BJ (cell line): ENCODE measurements at places on chromosomes 7 and 10. TPM values are rescaled to one million over a fixed set of nuclear protein-coding genes. Genes with fewer than 3 reads are reported as not detected.

DNA sequence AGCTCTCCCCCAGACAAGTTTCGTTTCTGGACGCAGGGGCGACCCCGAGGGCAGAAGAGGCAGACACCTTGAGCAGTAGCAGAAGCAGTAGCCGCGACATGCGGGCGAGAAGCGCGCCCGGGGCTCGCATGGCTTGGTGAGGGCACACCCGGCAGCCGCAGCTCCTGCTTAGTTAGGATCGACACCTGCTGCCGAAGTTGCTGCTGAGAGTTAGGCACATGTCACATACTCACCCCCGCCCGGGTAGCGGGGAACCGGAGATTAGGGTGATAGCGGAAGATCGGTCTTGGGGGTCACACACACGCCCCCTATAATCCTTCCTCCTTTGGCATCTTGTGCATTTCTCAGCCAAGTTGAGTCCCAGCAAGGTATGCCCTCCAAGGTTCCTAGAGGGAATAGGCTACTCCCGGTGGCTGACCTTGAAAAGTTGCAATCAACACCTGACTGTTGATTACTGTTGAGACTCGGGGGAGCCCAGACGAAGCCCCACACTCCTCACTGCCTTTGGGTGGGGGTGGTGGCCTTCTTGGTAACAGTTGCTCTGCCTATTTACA, 668 bp downstream of the GPR37 start:
- no peak for DNase-seq

GRCh38 chr10:8489232-8489631, 434.7 kb downstream of the GATA3 start:
- DNase-seq: no peak

Gene GPER1
- polyA plus RNA-seq: 2.1 and 3.1 TPM in 2 replicates

- no peak for DNase-seq
These were observed 400.1 kb upstream of the ETV1 start for GRCh38 chr7:14389595-14389994.

DNA sequence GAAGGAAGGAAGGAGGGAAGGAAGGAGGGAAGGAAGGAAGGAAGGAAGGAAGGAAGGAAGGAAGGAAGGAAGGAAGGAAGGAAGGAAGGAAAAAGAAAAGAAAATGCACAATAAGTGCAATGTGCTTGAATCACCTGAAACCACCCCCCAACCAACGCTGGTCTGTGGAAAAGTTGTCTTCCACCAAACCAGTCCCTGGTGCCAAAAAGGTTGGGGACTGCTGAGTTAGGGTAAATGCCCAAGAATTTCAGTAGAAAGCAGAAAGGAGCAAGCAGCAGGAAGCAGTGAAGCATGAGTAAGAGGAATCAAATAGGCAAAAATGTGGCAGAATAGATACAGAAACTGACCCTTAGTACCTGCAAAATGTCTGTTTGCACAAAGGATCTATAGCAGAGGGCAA, 137.2 kb downstream of the JCAD start:
- DNase-seq: no peak
